Parietal lobe (tissue), 2 donors: ENCODE measurements at places on chromosomes 6 and 20. TPM values are rescaled to one million over a fixed set of nuclear protein-coding genes. Genes with fewer than 3 reads are reported as not detected.

ECT2L gene
- total RNA-seq: 0.31 TPM

C20orf144 gene
- total RNA-seq: 0.31 TPM

ADTRP gene
- 3.1 TPM for total RNA-seq

IPCEF1 gene
- 32.6 TPM for total RNA-seq
